ENCODE measurements at places on chromosomes 2 and 18. TPM values are rescaled to one million over a fixed set of nuclear protein-coding genes. Genes with fewer than 3 reads are reported as not detected.

DNA sequence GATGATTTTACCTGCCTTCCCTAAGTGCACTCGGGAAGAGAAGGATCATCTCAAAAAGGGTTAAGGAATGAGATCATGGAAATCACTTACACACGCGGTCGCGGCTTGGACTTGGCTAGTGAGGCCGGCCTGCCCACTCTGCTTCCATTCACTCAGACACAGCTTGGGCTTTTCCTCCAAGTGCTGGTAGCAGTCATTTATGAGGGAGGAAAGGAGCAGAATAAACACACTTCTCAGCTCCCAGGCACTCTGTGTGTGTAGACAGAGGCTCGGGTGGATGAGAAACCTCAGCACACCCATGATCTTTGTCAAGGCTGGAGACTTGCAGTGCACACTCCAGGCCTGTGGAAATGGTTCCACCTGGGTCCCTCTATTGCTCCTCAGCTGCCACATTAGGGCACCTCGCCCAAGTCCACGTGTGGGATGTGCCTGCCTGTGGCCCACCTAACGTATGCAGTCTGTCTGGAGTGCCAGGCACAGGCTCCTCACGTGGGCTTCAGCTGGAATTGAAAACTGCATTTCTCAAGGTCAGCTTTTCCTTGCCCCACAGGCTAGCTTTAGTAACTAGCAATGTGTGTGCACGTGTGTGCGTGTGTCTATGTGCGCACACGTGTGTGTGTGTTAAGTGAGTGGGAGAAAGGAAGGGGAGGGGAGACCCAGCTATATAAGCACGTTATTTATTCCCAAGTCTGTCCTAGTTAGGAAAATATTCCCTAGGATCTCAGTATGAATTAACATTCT is 288.4 kb downstream of the SOX11 start:
- H3K4me3 ChIP-seq, result no peak overlapping the region
- peaks cover 9% of the 10 kb centered on the region for H3K27me3 ChIP-seq
- H3K4me1 ChIP-seq, result no peaks in the 10 kb centered on the region
- no peaks in the 10 kb centered on the region for H3K36me3 ChIP-seq
- H3K27ac ChIP-seq, result no peak overlapping the region
- no peak for DNase-seq

DNA sequence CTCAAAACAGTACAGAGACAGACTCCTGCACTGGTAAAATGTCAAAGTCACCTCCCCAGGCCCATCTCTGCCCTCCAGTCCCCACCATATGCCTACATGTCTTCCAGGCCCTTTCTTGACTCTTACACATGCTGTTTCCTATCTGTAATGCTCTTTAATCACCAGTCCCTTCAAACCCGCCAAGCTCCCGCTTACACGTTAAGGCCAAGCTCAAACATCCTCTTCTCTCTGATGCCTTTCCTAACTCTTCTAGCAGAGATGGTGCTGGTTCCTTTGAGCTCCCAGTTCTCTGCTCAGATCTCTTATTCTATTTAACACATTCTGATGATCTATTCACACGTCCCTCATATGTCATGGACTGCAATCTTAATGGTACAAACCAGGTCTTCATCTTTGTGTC is 5.0 kb downstream of the EVA1A start:
- no peaks in the 10 kb centered on the region for H3K4me1 ChIP-seq
- DNase-seq, result no peak
- H3K27ac ChIP-seq, result no peak overlapping the region
- no peaks in the 10 kb centered on the region for H3K36me3 ChIP-seq
- H3K4me3 ChIP-seq, result no peak overlapping the region

- H3K4me1 ChIP-seq, result peaks cover 22% of the 10 kb centered on the region
- no peaks in the 10 kb centered on the region for H3K36me3 ChIP-seq
- no peak overlapping the region for H3K4me3 ChIP-seq
Observed at GRCh38 chr2:39568561-39569006, 97.1 kb upstream of the TMEM178A start.

IHH gene
- 0.71 TPM for total RNA-seq

NDUFS1 gene
- total RNA-seq, result 58.2 TPM

ANKRD36C gene
- 22.2 TPM for total RNA-seq

GRCh38 chr18:27558388-27559155 is 373.5 kb upstream of the CHST9 start:
- H3K36me3 ChIP-seq, result no peaks in the 10 kb centered on the region
- H3K4me1 ChIP-seq, result no peaks in the 10 kb centered on the region
- no peak overlapping the region for H3K4me3 ChIP-seq

APLF gene
- 5.8 TPM for total RNA-seq

DNA sequence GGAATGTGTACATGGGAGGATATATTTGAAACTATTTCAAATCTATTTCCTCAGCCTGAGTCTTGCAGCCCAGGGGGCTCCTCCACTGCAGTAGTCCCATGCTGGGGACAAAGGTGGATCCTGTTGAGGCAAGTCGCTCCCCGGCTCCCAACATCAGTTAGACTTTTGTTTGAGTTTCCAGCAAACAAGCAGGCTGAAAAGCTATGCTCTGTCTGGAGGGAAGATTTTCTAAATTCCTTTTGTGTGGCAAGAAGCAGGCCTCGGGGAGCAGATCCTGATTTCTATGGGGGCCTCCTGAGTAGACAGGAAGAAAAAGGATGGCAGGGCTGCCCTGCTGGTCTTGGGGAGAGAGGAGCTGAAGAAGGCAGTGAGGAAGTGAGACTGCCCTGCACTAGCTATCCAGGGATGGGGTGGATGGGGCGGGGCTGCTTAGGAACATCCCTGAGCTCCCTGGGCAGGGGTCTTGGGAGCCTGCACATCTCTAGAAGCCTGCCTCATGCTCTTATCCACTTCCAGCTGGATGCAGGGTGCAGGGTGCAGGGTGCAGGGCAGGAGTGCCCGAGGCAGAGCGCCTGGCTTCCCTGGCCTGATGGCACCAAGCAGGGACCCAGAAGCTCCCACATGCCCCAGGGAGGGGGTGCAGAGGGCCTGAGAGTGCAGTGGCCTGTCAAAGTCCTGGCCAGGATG is 6.0 kb upstream of the CIB4 start:
- no peaks in the 10 kb centered on the region for H3K36me3 ChIP-seq
- peaks cover 4% of the 10 kb centered on the region for H3K4me1 ChIP-seq
- H3K4me3 ChIP-seq, result no peak overlapping the region
- H3K27me3 ChIP-seq, result no peaks in the 10 kb centered on the region
- DNase-seq, result no peak

GRCh38 chr2:10757814-10758286 is 36.4 kb downstream of the ATP6V1C2 start:
- no peaks in the 10 kb centered on the region for H3K4me1 ChIP-seq
- no peak overlapping the region for H3K4me3 ChIP-seq
- H3K36me3 ChIP-seq, result no peaks in the 10 kb centered on the region
